ENCODE measurements at places on chromosomes 1 and 21.

DNA sequence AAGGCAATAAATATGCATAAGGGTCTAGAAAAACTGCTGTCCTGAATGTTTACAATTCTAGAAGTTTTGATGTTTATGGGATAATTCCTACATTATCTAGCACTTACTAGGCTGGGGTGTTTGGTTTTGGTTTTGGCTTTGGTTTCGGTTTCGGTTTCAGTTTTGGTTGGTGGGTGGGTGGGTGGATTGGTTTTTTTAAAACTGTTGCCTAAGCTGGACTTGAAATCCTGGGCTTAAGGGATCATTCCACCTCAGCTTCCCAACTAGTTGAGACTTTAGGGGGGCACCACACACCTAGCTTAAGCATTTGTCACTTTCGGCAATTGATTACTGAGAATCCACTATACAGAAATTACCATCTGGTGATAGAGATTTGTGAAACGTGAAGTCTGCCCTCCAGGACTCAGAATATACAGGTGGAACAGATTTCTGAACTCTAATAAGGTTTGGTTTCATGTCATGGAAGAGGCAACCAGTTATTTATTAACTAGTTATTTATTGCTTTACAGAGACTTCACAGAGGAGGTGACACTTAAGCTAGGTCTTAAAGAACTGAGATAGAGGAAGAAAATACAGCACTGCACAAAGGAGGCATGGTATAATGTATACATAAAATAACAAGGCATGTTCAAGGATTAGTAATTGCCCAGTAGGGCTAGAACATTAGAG lies 69.6 kb downstream of the PIK3R3 start:
- no peak for DNase-seq

DNA sequence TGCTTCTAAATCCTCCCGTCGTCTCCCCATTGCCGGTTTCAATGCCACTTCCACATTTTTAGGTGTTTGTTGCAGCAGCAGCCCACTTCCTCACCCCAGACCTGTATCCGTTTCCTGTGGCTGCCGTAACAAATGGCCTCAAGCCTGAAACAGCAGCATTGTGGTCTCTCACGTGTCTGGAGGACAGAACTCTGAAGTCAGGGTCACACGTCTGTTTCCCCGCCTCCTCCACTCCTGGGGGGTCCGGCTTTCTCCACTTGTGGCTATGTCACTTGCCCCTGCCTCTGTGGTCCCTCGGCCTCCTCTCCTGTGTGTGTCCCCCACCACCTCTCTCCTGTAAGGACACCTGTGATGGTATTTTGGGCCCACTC lies 21.8 kb downstream of the TRPM2 start:
- peak; percentile 86 for DNase-seq

DNA sequence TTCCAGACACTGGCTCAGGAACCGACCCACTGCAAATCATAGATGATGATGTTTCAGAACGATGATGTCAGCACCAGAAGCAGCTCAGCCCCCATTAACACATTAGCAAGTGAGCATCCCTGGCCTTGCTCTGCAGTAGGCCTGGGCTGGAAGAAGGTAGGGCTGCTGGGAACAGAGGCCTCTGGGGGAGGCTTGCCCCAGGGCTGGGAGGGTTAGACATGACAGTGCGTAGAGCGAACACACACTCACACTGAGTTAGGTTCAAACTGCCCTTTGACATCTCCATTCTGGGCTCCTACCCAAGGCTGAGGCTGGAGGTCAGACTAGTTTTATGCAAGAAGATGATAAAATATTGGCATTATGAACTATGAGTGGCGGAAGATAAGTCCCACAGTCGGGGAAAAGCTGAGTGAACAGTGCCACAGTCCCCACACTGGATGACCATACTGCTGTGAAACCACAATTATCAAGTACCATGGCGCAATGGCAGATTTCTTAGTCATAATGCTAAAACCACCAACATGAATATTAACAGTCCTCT lies 91.1 kb downstream of the DMRTB1 start:
- DNase-seq, result no peak

GRCh38 chr1:239237912-239238311 lies 148.5 kb upstream of the CHRM3 start:
- DNase-seq, result no peak

DNA sequence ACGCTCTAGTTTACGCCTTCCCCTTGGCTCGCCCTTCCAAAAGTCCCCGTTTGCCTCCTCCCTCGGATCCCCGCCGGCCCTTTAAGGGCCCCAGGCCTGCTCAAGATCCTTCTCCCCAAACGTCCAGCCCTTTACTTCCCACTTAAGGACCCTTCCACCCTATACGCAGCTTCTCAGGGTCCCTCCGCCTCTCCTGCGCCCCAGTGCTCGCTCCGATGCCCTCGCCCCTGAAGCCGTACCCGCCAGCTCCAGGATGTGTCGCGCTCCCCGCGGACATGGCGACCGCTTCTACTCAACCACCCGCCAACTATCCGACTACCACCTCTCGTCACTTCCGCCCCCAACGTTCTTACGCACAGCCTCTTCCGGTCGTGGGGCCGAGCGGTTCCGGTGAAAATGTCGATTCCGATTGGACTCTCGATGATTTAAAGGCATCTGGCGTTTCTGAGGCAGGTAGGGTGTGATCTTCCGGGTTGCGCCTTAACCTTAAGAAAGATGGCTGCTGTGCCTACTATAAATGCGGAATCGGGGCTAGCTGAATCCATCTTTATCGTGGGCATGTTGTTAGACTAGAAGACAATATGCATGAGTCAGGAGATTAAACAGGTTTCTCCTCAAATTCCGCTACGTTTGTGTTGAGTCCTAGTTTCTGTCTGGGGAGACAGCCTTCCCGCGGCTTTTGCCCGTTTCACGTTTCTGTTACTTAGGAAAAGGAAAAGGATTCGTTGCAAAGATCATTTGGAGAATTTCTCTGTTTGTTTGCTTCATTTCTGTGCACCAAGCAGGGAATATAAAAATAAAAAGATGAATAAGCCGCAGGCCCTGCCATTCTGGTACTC lies at the start of gene KHDC4:
Gene KHDC4, minus strand, starts transcription at position 317 of the 839 bp plus-strand sequence. Its CDS starts 40 bp downstream, at position 277.
- DNase-seq, result peak; percentile 98

DNA sequence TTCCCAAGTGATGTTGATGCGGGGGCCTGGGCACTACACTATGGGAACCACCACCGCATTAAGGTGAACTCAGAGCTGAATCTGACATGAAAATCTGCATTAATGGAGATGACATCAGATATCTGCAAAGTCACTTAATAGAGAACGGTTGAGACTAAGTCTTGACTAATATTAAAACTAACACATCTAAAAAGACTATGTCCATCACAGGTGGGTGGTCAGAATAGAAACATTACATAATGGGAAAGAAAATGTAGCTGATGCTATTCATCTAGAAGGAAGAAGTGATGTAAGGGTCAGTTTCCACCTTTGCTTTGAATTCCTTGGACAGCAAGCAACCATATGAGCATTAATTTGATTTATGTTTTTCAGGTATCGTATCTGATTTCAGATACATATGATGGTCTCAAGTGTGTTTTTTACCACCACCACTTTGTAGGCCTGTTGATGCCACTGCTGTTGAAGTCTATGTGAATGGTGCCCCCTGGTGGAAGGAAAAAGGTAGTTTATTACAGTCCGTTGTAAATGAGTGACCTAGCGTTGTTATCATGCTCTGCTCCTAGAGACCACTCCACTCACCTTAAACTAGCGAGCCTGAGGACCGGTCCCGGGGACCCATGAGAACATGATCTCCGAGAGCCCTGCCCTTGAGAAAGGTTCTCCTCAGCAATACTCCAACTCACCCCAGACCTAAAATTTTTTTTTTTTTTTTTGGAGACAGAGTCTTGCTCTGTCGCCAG lies 73.5 kb downstream of the BACH1 start:
- peak; percentile 56 for DNase-seq

GRCh38 chr1:5770981-5771765 lies 221.1 kb downstream of the NPHP4 start:
- DNase-seq, result peak; percentile 38

All from GDM1 (cell line).